BE2C (cell line): ENCODE measurements at places on chromosomes 2 and 18.

- no peak for DNase-seq
Measured at GRCh38 chr2:199197448-199197847, 260.3 kb downstream of the SATB2 start.

GRCh38 chr2:8254791-8255447 is 426.9 kb upstream of the ID2 start:
- DNase-seq: no peak

DNA sequence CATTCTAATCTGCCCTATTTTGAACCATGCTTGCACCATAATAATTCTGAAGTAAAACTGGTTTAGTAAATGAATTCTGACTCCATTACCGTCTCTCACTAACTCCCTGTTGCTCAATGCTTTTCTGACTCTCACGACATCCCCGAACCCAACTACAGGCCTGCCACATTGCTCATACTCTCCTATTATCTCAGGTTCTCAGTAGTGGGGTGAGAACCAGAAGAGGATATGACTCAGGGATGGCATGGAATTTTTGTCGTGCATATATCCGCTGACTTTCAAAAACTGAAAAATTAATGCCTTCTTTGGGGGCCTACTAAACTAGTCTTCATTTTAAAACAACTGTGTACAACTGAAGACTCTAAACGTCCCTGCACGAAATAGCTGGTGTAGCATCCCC is 34.3 kb downstream of the NETO1 start:
- no peak for DNase-seq

GRCh38 chr2:85173909-85174308 is 40.7 kb downstream of the TCF7L1 start:
- DNase-seq: no peak

DNA sequence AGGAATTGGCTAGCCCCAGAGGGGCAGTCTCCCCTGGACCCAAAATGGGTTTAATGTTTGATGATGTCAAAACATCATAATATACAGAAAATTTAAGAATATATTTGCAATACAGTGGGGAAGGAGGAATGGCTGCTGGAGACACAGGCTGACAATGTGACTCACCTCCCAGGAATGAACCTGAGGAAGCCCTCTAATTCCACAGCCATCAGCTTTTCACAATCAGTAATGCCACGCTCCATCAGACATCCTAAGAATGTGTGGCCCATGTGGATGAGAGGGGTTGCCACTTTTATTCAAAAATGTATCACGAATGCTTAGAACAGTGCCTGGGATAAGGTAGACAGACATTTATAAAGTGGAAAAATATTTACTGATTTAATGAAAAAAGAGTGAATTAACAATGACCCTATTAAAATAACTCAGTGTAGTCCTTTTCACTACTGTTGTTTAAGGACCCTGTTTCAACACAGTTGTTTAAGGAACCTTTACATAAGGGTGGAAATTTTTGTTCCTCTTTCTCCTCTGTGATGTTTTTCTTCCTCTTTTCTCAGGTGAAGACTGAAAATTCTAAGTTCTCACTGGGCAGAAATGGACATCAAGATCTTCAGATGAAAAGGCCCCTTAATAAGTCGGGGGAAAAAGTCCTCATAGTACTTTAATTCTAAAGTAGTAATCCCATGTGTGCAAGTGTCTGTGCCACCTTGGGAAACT is 17.5 kb upstream of the TMEM163 start:
- no peak for DNase-seq

DNA sequence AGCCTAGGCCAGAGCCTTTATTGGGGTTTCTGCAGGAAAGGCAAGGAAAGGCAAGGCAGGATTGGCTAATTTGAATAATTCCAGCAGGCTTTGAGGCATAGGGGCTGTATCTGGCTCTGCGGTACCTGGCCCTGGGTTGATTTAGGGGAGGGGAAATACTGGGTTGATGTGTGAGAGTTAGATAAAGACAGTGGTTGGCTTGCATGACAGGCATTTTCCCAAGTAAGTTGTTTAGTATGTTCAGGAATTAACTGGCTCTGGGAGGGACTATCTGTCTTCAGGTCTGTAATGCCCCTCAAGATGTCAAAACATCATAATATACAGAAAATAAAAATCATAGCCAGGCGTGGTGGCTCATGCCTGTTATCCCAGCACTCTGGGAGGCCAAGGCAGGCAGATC is 98.7 kb downstream of the UBR3 start:
- no peak for DNase-seq

- DNase-seq: no peak
Measured at GRCh38 chr18:64287926-64288325, 139.0 kb upstream of the LINC00305 start.

- no peak for DNase-seq
Measured at GRCh38 chr2:167310442-167310841, 422.2 kb downstream of the XIRP2 start.

DNA sequence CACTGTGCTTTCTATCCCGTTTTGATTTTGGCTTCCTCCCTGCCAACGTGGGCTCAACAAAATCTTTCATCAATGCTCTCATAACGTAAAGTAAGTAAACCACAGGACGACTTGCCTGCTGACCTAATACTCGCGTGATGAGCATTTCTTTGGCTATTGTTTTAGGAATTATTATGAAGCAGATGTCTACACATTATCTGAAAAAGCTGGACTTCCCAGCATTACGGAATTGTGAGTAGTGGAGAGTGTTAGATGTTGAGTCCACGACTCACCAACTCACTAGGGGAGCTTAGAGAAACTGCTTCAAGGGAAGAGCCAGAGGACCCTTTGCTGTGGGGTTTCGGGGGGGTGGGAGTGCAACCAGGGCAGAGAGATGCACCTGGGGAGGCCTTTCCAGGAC is 21.9 kb downstream of the HJURP start:
- no peak for DNase-seq

GRCh38 chr2:48940606-48941005 is 185.1 kb upstream of the LHCGR start:
- peak; percentile 66 for DNase-seq

DNA sequence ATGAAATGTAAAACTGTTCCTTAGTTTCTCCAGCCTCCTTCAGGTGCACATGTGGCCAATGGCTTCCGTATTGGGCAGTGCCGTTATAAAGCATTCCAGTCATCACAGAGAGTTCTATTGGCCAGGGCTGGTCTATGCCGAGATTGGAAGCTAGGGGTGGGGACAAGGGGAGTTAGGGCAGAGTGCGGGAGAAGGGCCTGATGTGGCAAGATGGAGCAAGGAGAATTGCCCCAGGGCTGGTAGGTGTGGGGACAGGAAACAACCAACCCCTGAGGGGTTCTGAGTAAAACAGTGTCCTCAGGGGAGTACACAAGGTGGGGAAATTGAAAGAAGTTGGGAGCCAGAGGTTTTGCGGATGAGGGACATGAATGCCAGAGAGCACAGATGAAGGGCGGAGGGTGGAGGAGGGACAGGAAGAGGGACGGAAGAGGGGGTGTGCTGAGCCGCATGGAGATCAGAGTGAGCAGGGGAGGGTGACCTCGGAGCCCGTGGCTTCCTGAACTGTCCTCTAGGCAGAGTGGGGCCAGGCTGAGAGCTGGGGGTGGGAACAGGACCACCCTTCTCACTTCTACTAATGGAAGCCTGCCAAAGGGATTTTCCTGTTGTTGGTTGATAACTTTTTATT is 9.1 kb upstream of the ATP6V1C2 start:
- no peak for DNase-seq

DNA sequence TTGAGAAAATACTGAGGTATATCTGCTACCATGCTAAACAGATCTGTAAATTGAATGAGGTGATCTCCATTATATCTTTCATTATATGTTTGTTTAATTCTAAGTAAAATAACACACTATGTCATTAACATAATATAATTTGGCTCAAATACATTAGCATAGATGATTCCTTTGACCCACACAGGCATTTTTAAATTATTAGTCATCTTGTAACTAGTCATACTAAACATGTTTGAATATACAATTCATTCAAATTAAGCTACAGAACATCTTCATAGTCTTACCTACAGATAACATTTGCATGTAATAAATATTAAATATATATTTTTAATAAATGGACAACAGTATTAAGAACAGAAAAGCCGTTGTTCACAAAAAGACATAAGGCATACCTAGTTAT is 52.7 kb upstream of the KYNU start:
- no peak for DNase-seq

GRCh38 chr18:28086670-28087552 is 90.0 kb downstream of the CDH2 start:
- DNase-seq: no peak

- no peak for DNase-seq
Measured at GRCh38 chr2:110852051-110852450, 119.7 kb downstream of the ACOXL start.

DNA sequence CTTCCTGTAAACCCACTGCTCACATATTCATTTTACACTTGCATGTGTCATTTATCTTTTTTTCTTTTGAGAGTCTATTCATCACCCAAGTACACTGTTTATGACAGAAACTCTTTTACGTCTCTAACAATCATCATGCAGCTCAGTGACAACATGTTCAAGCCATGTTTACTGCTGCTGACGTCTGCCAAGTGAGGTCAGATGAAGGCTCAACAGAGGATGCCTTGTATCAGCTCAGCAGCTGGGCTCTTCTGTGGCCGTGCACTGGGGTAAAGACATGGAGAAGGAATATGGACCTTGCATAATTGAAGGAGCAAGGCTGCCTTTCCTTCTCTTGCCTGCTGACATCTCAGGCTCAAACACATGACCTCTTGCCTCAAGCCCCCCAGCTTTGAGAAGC is 99.6 kb downstream of the ADD2 start:
- DNase-seq: no peak

- DNase-seq: no peak
Measured at GRCh38 chr2:240893363-240893844, 2.6 kb downstream of the MAB21L4 start.

- no peak for DNase-seq
Measured at GRCh38 chr2:54673501-54673998, 49.9 kb upstream of the EML6 start.

GRCh38 chr18:49017813-49018553 is 67.2 kb upstream of the SMAD7 start:
- DNase-seq: no peak

GRCh38 chr2:46416739-46417403 is 62.5 kb upstream of the TMEM247 start:
- no peak for DNase-seq

- DNase-seq: no peak
Measured at GRCh38 chr2:18336975-18337374, 223.5 kb downstream of the RDH14 start.

- no peak for DNase-seq
Measured at GRCh38 chr2:129253461-129253812, 726.0 kb upstream of the RAB6C start.

GRCh38 chr2:149290662-149291061 is 39.7 kb upstream of the LYPD6 start:
- DNase-seq: no peak

DNA sequence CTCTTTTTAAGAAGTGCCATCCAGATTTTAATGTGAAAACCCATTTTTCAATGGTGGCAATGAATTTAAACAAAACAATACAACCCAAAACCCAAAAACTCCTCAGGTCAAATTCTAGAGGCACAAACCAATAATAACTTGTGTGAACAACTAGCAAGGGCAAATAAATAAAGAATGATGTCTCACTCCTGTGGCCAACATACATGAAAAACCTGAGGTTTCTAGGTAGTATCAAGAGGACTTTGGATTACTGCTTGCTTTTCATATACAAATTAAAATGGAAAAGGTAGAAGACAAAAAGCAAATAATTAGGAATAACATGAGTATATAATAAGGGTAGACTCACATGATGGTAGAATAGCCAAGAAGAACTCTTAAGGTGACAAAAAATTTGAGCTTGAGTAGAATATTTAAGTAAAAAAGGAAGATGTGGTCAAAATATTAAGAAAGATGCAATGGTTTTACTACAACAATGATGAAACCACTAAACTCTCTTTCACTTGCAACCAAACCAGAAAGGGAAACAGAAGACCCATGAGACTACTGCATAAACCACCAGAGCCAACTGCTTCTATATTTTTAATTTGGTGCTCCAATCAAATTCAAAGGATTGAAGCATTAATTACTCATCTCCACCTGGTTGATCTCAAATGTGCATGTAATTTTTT is 53.5 kb downstream of the DARS1 start:
- DNase-seq: no peak

DNA sequence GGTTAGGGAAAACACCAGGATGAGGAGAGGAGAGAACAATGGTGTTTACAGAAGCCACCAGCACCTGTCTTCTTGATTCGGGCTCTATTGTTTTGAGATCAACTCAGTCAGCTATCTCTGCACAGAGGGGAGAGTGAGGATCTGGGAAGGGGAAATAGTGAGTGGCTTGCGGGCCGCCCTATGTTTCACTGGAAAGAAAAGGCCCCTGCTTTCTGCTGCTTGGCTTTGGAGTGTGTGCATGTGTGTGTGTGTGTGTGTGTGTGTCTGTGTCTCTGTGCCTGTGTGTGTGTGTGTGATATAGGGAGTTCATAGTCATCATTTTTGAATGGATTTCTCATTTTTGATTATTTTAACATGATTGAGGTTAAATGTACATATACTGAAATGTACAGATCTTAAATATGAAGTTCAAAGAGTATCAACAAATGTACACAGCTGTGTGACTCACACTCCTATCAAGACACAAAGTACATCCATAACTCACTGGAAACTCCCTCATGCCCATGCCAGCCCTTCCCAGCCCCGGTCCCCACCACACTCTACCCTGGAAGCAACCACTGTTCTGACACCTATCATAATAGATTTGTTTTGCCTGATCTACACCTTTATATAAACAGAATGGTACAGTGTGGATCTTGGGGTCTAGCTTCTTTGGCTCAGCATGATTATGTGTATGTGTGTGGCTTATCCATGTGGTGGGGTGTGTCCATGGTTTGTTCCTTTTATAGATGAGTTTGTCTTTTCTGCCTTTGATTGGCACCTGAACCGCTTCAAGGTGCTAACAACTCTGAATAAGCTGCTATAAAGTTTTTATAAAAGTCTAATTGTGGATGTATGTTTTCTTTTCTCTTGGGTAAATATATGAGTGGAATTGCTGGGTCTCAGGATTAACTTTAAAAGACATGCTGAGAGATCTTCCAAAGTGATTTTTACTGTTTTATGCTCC is 258.3 kb downstream of the SETBP1 start:
- no peak for DNase-seq

GRCh38 chr2:40445467-40445866 is 6.4 kb downstream of the SLC8A1 start:
- DNase-seq: no peak

DNA sequence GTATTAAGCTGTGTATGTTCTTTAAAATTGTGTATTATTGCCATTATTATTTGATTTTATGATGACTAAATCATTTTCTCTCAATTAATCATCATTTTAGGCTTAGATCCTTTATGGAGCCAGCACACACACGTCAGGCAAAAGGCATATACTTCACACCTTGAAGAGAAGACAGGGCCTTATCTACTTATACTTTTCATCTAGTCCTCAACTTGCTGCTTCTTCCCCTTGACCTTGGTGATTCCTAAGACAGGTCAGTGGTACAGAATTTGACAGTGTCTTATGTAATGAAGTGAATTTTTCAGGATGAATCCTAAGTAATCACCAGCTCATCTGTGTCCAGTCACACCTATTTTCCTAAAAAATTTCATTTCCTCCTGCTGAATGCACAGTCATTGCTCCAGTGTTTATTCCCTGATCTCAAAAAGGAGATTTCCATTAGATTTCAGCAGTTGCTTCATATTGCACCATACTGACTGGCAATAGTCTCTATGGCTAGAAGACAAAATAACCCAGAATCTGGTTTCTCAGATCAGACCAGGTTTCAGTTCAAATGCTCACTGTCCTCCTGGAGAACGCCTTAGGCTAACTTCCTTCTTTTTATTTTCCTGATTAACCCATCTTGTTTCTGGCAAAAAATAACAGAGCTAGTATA is 235.7 kb downstream of the PTH2R start:
- no peak for DNase-seq

- no peak for DNase-seq
Measured at GRCh38 chr2:156918410-156918809, 339.1 kb upstream of the GALNT5 start.
